ENCODE measurements at places on chromosomes 16 and 17. TPM values are rescaled to one million over a fixed set of nuclear protein-coding genes. Genes with fewer than 3 reads are reported as not detected.

MT1M gene
- total RNA-seq: not detected

GRCh38 chr16:86899151-86899550 is 320.8 kb downstream of the FOXL1 start:
- H3K4me3 ChIP-seq: no peak overlapping the region
- no peak for DNase-seq
- no peak overlapping the region for H3K27ac ChIP-seq
- H3K4me1 ChIP-seq: no peaks in the 10 kb centered on the region
- H3K27me3 ChIP-seq: no peaks in the 10 kb centered on the region

KRT33A gene
- not detected for total RNA-seq

DNA sequence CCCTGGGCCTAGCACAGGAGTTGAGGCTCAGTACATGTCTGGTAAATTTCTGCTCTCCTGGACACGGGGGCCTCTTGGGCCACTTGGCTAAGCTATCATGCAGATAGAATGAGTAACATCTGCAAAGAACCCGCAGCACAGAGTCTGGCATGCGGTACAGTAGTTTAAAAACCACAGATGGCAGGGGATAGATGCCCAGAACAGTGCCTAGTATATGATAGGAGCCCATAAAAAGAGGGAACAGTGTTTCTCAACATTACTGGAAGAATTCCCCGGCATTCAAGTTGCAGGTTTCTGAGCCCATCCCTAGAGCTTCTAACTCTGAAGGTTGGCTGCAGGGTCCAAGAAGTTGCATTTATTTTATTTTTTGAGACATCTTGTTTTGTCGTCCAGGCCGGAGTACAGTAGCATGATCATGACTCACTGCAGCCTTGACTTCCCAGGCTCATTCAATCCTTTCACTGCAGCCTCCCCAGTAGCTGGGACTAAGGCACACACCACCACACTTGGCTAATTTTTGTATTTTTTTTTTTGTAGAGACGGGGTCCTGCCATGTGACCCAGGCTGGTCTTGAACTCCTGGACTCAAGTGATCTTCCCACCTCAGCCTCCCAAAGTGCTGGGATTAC is 5.8 kb downstream of the CDIPT start:
- H3K4me3 ChIP-seq: no peak overlapping the region
- no peak for DNase-seq
- peaks cover 7% of the 10 kb centered on the region for H3K4me1 ChIP-seq
- no peaks in the 10 kb centered on the region for H3K27me3 ChIP-seq
- H3K27ac ChIP-seq: no peak overlapping the region
- H3K36me3 ChIP-seq: peaks cover 15% of the 10 kb centered on the region

GRCh38 chr16:88881007-88881615 is 14.7 kb upstream of the PABPN1L start:
- H3K4me1 ChIP-seq: no peaks in the 10 kb centered on the region
- H3K27me3 ChIP-seq: no peaks in the 10 kb centered on the region
- no peaks in the 10 kb centered on the region for H3K36me3 ChIP-seq
- no peak overlapping the region for H3K4me3 ChIP-seq
- DNase-seq: no peak

SNAI3 gene
- total RNA-seq: 14.4 TPM

DNA sequence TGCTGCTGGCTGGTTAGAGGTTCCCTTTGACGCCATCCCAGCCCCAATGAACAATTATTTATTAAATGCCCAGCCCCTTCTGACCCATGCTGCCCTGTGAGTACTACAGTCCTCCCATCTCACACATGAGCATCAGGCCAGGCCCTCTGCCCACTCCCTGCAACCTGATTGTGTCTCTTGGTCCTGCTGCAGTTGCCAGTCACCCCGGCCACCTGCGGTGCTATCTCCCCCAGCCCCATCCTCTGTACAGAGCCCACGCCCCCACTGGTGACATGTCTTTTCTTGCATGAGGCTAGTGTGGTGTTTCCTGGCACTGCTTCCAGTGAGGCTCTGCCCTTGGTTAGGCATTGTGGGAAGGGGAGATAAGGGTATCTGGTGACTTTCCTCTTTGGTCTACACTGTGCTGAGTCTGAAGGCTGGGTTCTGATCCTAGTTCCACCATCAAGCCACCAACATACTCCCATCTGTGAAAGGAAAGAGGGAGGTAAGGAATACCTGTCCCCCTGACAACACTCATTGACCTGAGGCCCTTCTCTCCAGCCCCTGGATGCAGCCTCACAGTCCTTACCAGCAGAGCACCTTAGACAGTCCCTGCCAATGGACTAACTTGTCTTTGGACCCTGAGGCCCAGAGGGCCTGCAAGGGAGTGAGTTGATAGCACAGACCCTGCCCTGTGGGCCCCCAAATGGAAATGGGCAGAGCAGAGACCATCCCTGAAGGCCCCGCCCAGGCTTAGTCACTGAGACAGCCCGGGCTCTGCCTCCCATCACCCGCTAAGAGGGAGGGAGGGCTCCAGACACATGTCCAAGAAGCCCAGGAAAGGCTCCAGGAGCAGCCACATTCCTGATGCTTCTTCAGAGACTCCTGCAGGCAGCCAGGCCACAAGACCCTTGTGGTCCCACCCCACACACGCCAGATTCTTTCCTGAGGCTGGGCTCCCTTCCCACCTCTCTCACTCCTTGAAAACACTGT is 11.3 kb downstream of the CX3CL1 start:
- peaks cover 5% of the 10 kb centered on the region for H3K4me1 ChIP-seq
- H3K27ac ChIP-seq: no peak overlapping the region
- H3K36me3 ChIP-seq: no peaks in the 10 kb centered on the region

DNA sequence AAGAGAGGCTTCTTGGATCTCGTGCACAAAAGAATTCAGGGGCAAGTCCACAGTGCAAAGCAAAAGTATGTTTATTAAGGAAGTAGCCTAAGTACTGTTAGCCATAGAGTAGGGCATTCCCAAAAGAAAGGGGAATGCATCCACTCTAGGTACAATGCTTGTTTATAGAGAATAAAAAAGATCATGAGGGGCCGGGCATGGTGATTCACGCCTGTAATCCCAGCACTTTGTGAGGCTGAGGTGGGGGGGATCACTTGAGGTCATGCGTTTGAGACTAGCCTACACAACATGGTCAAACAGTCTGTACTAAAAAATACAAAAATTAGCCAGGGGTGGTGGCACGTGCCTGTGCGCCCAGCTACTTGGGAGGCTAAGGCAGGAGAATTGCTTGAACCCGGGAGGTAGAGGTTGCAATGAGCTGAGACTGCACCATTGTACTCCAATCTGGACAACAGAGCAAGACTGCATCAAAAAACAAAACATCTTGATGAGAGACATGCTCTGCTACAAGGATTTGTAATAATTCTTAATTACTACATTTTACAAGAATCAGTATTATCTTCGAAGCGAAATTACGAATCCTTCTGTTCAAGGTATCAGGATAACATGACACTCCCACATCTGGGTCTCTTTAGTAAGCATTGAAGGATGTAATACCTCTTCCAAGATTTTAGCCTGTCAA is 191.6 kb downstream of the CPPED1 start:
- H3K27ac ChIP-seq: no peak overlapping the region
- H3K36me3 ChIP-seq: no peaks in the 10 kb centered on the region
- H3K27me3 ChIP-seq: peaks cover 2% of the 10 kb centered on the region

- DNase-seq: no peak
- peaks cover 6% of the 10 kb centered on the region for H3K4me1 ChIP-seq
- H3K27ac ChIP-seq: no peak overlapping the region
- H3K27me3 ChIP-seq: peaks cover 44% of the 10 kb centered on the region
- H3K36me3 ChIP-seq: no peaks in the 10 kb centered on the region
Observed at GRCh38 chr17:38428643-38429371, 543 bp downstream of the ARHGAP23 start.

- peaks cover 5% of the 10 kb centered on the region for H3K36me3 ChIP-seq
- peaks cover under 1% of the 10 kb centered on the region for H3K27me3 ChIP-seq
- H3K4me3 ChIP-seq: no peak overlapping the region
- DNase-seq: peak; percentile 79
- H3K4me1 ChIP-seq: peaks cover 29% of the 10 kb centered on the region
Observed at GRCh38 chr17:81291662-81292061, 3.4 kb downstream of the SLC38A10 start.

DNA sequence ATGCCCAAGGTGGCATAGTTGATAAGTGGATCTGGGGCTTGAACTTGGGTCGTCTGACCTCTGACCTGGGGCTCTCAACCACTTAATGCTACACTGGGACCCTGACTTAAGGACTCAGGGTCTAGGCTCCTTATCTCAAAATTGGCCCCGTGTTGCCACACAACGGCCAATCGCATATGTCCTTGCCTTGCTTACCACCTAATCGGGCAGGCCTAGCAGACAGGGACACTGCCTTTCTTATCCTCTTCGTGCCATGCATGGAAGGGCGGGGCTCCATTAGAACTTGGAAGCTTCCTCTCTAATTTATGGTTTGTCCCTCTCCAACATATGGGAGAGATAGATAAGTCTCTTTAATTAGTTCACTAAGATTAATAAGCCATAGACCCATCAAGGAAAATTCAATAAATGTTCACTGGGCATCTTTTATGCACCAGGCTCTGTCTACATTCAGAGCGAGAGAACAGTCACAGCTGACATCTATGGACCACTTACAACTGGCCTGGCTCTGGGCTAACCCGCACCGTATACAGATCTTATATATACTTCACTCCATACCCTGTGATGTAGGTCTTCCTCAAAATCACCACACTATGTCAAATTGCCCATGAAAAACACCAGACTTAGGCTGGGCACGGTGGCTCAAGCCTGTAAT is 35.1 kb downstream of the CDH1 start:
- H3K4me1 ChIP-seq: peaks cover 9% of the 10 kb centered on the region
- no peaks in the 10 kb centered on the region for H3K36me3 ChIP-seq
- DNase-seq: no peak
- H3K27me3 ChIP-seq: peaks cover 32% of the 10 kb centered on the region

CPPED1 gene
- total RNA-seq: 7.8 TPM

DNA sequence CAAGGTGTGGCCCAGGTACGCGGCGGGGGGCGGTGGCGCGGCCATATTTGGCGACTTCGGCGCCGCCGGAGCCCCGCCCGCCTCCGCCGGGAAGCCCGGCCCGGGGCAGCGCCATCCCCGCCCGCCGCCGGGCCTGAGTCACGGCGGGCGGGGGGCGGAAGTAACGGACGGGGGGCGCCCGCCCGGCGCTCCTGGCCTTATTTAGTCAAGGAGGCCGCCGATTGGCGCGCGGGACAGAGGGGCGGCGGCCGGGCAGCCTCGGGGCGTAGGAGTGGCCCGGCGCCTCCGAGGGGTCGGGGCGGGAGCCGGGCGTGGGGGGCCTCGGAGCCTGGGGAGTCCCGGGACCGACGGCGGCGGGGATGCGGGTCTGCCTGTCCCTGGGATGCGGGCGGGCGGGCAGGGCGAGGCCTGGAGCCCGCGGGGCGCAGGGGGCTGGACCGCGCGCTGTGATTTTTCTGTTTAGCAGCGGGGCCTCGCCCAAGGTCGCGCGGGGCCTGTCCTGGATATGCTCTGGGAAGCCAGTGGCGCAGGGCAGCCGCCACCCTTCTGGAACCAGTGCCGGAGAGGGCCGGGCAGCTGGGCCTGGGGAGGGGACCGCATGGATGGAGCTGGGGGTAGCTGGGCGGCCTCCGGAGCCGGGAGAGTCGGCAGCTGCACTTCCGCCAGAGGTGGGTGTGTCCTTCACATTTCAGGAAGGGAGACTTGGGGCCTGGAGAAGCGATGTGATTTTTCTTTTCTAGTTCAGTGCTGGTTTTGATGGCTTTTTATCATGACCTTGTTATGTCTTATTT is 2.3 kb upstream of the ACTG1 start:
- no peaks in the 10 kb centered on the region for H3K27me3 ChIP-seq
- peaks cover 18% of the 10 kb centered on the region for H3K4me1 ChIP-seq
- peaks cover 24% of the 10 kb centered on the region for H3K36me3 ChIP-seq
- peak overlapping the region; percentile 86 for H3K27ac ChIP-seq
- peak; percentile 86 for DNase-seq
- H3K4me3 ChIP-seq: peak overlapping the region; percentile 94

DNA sequence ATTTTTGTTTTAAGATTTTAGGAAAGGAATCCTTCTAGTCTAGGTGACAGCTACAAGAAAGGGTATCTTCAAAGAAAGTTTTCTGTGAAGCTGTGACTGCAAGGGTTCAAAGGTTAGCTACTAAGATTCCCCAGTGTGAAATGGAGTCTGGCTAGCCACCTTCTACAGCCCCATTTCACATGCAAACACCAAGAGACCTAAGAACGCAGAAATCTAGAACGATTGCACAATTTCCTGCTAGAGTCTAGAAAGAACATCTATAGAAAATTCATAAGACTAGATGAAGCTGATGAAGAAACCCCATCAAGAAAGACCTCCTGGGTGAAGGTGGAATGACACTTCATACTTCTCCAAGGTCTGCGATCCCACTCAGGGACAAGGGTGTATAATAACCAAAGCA is 77.1 kb downstream of the STX8 start:
- H3K27me3 ChIP-seq: no peaks in the 10 kb centered on the region
- no peak for DNase-seq
- H3K4me3 ChIP-seq: no peak overlapping the region
- peaks cover 17% of the 10 kb centered on the region for H3K36me3 ChIP-seq
- no peaks in the 10 kb centered on the region for H3K4me1 ChIP-seq
- H3K27ac ChIP-seq: no peak overlapping the region

KRTAP4-1 gene
- total RNA-seq: not detected

CA5A gene
- not detected for total RNA-seq

GRCh38 chr16:10961231-10961630 is 16.9 kb downstream of the CLEC16A start:
- DNase-seq: no peak
- H3K27me3 ChIP-seq: no peaks in the 10 kb centered on the region
- peaks cover 52% of the 10 kb centered on the region for H3K4me1 ChIP-seq
- H3K27ac ChIP-seq: no peak overlapping the region
- H3K4me3 ChIP-seq: no peak overlapping the region
- peaks cover 37% of the 10 kb centered on the region for H3K36me3 ChIP-seq

DNA sequence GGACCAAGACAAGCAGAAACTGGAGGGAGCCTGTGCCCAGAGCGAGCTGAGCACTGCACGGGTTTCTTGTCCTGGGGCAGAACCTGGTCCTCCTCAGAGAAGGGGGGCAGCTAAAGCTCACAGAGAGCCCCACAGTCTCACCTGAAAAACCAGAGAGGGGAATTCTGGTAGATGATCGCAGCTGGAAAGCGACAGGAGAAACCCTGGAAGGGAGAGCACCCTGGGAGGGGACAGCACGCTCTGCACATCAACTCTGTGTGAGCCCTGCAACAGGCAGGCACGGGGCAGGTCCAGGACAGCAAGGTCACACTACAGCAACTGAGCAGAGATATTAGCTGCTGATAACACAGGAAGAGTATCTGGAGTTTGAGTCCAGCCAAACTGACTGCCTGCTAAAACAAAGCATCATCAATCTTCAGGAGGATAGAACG is 18.2 kb downstream of the ZCCHC14 start:
- H3K36me3 ChIP-seq: no peaks in the 10 kb centered on the region
- peaks cover 23% of the 10 kb centered on the region for H3K27me3 ChIP-seq
- DNase-seq: no peak
- H3K4me3 ChIP-seq: no peak overlapping the region

DNA sequence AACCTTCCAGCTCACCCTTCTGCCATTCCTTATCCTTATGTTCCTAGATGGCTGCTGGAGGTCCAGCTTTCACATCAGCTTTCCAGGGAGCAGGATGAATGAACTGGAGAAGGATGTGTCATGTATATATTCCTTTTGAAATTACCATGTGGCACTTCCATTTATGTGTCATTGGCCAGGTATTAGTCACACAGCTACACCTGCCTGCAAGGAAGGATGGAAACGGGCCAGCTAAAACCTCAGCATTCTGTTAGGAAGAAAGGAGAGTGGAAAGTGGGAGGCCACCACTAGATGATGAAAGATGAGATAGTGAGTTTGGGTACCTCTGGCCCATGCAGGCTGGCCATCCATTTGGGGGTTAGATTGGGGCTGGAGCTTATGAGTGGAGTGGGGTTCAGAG is 67.5 kb downstream of the KSR1 start:
- no peaks in the 10 kb centered on the region for H3K27me3 ChIP-seq
- peaks cover 51% of the 10 kb centered on the region for H3K4me1 ChIP-seq
- no peak overlapping the region for H3K27ac ChIP-seq
- no peak for DNase-seq
- no peak overlapping the region for H3K4me3 ChIP-seq
- peaks cover 5% of the 10 kb centered on the region for H3K36me3 ChIP-seq

NPIPB13 gene
- total RNA-seq: 19.0 TPM
